ENCODE measurements at places on chromosomes 2 and 18.

DNA sequence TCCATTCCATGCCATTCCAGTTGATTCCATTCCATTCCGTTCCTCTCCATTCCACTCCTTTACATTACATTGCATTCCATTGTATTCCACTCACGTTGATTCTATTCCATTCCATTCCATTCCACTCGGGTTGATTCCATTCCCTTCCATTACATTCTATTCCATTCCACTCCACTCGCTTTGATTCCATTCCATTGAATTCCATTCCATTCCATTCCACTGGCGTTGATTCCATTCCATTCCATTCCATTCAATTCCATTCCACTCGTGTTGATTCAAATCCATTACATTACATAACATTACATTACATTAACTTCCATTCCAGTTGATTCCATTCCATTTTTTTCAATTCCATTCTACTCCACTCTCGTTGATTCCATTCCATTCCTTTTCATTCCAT lies 1142.8 kb downstream of the RPIA start:
- no peak for DNase-seq

DNA sequence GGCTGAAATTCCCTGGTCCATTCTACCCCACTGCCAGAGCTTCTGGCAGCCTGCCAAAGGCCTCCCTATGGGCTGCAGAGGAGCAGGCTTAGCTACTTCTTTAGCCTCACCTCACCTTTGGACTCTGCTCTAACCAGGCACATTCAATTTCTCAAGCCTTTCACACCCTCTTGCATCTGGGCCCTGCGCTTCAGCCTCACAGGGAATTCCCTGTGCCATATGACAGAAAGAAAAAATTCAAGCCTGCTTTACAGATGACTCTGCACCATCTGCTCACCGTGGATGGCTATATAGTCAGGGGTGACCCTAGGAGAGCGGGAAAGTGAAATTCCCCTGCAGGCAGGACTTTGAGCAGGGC lies 62.5 kb downstream of the REEP1 start:
- DNase-seq: no peak

DNA sequence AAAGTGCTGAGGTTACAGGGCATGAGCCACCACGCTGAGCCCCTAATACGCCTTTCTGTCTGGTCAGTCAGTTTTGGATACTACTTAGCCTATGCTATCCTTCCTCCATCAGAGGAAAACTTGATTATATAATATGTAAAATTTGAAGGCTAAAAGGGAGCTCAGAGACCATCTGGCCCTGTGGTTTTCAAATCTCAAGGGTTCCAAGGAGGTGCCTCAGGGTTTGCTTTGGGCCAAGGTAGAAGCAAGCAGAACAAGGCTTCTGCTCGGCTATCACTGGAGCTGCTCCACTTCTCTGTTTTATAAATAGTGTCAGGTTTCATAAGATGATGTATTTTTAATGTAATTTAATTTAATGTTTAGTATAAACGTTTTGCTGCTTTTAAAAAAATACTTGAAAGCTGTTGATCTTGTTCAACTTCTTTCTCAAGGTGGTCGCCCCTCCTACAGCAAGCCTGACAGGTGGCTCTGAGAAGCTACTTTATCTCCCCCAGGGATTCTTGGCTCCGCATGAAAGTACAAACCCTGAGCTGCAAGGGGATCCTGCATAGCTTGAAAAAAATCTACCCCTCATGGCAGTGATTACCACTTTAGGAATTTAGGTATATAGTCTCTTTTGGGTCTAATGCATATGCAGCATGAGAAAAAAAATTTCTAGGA lies 290.3 kb downstream of the CNTNAP5 start:
- no peak for DNase-seq

DNA sequence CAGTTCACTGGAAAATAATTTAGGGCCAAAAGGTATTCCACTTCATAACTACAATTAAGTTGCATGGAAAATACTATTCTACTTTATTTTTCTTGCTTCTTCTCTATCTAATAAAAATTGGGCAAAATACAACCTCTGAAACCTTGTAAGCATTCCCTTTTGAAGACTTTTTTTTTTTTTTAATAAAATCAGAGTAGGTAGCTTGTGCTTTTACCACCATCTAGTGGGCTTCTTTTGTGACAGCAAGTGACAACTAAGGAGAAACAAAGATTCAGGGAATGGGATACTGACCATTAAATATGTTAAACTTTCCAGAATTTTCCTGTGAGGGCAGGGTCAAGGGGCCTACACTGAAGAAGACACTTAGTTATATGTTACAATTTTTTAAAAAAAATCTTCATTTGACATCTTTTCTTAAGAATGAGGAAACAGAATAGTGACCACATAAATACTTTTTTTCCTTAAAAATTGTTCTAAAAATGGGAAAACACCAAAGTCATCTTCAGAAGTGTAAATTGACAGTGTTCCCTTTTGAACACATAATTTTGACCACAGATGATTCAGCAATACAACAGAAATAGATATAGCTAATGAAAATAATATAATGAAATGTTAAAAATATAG lies 1183.2 kb upstream of the ACVR2A start:
- peak; percentile 48 for DNase-seq

- DNase-seq: no peak
Measured at GRCh38 chr2:155866477-155866876, 466.0 kb downstream of the NR4A2 start.

DNA sequence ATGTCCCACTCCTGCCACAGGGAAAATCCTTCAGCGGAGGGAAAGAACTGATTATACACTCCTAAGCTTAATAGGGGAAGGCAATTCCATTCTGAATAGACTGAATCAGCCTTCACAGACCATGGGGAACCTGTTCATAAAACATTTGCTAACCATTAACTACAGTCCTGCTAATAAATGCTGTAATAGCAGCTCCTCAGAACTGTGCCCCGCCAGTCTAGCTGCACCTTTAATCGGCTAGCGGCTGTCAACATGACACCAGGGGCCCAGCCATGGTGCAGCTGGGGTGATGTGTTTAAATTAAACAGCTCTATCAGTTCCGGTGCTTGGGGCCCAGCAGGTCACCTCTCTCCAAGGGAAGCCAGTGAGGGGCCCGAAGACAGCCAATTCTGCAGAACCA lies 77.8 kb downstream of the GALNT14 start:
- no peak for DNase-seq

DNA sequence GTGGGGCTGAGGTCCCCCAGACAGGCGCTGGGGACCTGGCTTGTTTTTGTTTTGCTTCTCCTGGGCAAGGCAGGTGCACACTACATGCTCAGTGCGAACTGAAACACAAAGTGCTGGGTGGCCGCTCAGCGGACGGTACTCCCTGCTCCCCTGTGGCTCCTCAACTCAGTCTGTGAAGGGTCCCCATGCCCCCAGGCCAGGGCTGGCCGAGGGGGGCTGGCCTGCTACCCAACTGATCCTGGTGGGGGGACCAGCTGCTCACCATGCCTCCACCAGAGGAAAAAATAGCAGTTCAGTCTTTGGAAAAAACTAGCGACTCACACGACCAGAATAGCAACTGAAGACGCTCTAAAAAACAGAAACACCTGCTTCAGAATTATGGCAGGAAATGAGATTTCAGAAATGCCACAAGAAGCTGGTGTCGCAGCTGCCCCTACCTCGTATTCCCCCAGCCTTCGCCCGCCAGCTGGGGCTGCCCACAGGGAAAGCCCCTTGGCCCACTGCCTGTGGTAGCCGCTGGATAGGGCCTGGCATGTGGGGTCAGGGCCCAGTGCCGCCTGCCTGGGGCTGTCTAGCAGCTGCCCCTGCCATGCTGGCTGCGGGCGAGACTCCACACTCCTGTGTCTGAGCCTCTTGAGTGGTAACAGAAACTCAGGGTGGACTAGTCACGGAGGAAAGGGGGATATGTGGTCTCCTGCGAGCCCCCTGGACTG lies 43.7 kb downstream of the MEX3C start:
- no peak for DNase-seq

GRCh38 chr2:194618432-194618831 lies 1038.6 kb upstream of the SLC39A10 start:
- no peak for DNase-seq

DNA sequence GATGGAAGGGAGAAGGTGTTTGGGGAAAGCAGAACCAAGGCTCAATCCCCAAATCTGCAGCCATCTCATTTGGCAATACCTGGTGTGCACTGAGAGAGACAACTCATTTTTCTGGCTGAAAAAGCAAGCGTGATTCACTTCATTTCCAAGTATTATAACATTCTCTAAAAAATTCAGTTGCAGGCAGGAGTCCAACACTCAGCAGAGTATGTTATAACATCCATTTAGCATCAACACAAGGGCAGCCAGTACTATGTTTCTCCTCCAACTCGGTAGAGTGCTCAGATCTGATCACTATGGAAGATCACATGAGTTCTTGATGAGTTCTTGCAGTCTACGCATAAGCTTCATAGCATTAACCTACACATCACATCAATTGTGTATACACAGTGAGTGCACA lies 99.4 kb upstream of the PID1 start:
- DNase-seq: no peak

GRCh38 chr18:76318607-76319006 lies 176.4 kb downstream of the ZNF516 start:
- DNase-seq: no peak

GRCh38 chr2:231764760-231765159 lies 16.3 kb downstream of the PDE6D start:
- no peak for DNase-seq

DNA sequence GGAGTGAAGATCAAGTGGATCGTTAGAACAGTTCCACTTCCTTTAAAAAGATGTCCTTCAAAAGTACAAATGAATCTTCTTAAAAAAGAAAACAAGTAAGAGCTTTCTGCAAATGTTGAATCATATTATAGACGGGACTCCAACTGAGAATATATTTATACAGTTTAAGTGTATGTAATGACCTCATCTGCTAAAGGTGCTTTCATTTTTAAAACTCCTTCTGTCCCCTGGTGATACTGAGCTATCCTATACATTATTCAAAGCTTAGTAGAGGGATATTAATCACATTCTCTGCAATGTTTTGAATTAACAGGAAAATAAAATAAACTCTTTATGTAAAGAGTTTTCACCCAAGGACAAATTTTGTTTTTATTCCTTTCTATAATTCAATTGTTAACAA lies 420.7 kb upstream of the SLC8A1 start:
- no peak for DNase-seq

- DNase-seq: no peak
Measured at GRCh38 chr2:19356545-19357401, 1.6 kb downstream of the OSR1 start.

GRCh38 chr2:223537651-223538601 lies 64.2 kb downstream of the SCG2 start:
- DNase-seq: no peak

GRCh38 chr2:181037922-181038321 lies 57.5 kb downstream of the UBE2E3 start:
- DNase-seq: no peak

- DNase-seq: no peak
Measured at GRCh38 chr2:112109278-112109677, 28.9 kb upstream of the FBLN7 start.

DNA sequence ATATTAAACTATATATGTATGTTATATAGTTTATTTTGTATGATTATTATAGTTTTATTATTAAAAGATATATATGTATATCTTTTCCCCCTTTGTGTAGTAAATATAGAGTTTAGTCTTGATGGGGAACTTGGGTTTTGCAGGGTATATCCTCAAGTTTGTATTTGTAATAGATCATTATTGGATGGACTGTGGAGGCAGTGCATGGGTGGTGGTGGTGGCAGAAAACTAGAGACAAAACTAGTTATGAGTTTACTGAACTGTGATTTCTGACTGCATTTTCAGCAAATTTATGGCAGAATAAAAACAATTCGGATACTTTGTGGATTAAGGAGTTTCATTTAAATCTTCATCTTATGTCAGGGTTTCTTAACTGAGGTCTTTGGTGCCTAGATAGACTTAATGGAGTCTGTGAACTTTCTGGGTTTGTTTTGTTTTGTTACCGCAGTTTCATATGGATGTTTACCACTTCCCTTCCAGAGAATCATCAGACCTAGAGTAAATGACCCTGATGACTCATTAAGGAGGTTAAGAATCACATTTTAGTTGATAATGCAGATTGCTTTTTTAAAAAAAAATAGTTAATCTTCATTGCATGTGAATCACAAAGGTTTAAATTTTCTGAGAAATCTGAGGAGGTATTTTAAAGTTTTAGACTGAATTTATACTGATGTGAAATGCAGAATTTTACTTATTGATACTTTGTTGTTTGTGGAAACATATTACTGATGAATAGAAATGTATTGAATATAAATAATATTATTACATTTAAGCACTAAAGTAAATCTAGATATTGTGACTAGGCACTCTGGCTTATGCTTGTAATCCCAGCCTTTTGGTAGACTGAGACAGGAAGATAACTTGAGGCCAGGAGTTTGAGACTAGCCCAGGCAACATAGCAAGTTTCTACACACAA lies 14.5 kb downstream of the EPC2 start:
- no peak for DNase-seq

- no peak for DNase-seq
Measured at GRCh38 chr2:109180786-109181185, 51.8 kb downstream of the SH3RF3 start.

DNA sequence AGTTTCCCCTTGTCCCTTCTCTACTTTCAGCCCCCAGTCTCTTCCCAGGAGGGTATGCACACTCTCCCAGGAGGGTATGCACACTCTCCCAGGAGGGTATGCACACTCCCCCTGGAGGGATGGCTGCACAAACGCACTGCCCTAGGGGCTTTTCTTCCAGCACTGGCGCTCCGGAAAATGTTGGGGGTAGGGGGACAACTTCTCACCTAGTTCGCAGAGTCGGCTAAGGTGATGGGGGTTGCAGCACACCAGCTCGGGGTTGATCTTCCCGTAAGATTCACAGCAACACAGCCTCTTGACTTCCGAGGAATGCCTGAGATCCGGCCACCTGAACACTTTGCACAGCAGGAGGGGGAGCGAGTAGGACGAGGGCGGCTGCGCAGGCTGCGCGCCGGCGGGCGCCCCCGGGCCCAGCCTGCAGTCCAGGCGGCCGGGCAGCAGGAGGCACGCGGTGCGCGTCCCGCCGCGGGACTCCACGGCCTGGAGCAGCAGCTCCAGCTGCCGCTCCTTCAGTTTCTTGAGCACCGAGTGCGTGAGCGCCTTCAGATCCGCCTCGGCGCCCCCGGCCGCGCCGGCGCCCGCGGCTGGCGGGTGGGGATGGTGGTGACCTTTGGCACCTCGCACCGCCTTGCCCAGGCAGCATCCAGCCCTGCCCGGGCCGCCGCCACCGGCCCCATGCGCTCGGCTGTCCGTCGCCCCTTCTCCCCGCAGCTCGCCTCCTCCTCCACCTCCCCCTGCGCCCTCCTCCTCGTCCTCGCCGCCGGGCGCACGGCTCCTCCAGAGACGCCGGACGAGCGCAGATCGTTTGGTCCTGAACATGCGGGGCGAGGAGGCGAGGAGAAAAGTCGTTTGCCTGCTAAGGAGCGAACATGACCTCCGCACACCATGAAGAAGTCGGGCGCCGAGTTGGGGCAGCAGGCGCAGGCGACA lies 894 bp downstream of the SMAD7 start:
- no peak for DNase-seq

DNA sequence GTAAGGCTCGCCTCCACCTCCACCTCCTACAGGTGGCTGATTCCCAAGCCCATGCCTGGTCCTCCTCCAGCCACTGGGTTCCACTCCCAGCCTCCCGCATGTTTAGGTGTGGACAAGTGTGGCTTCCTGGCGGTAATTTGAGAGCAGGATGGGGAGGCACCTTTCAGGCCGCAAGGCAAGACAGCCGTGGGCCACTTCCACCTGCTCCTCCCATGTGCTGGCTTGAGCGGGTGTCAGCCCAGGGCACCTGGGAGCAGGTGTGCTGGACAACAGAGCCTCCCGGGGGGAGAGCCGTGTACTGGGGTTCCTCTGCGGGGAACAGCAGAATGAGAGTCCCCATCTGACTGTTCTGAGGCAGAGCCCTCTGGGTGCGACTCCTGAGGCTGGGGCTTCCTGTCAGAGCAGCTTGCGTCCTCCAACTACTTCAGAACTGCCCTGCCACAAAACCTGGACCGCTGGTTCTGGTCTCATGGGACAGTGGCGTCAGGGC lies 83.9 kb downstream of the TPO start:
- DNase-seq: no peak
